Retina (tissue), 1 donor: ENCODE measurements at places on chromosomes 16 and 17.

DNA sequence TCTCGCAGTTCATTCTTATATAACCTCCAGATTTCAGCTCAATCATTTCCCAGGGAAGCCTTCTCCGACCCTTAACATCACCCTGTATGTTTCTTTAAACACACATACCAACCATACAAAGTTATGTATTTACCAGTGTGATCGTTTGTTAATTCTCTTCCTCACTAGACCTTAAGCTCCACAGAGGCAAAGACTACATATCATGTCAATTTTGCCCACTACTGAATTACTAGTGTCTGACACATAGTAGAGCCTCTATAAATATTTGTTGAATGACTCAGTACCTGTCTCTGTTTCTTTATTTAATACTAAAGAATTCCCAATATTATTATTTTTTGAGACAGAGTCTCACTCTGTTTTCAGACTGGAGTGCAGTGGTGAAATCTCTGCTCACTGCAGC, 137.2 kb downstream of the SHISA9 start:
- DNase-seq, result no peak

- no peak for DNase-seq
Observed at GRCh38 chr16:81994485-81994884, 16.8 kb downstream of the SDR42E1 start.

GRCh38 chr17:9517396-9517795, 58.2 kb downstream of the STX8 start:
- no peak for DNase-seq

- no peak for DNase-seq
Observed at GRCh38 chr16:85359147-85359822, 247.0 kb upstream of the CIBAR2 start.

DNA sequence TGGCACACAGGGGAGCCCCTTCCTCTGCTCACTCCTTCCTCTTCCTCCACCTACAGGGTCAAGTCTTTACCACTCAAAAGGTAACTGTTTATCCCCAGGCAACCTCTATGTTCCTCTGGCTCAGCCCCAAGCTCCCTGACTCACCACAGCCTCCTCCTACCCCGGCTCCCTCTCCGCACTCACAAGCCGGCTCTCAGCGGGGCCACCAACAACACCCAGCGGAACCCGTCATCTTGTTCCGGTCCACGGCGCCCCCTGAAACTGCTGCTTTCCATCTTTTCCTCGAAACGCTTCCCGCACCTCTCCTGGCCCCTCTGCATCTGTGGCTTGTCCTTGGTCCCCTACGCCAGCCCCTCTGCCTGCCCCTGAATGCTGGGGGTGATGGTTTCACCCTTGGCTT, 58.4 kb downstream of the NXN start:
- DNase-seq, result no peak

- peak; percentile 55 for DNase-seq
Observed at GRCh38 chr17:73533781-73534180, 110.5 kb downstream of the SDK2 start.

DNA sequence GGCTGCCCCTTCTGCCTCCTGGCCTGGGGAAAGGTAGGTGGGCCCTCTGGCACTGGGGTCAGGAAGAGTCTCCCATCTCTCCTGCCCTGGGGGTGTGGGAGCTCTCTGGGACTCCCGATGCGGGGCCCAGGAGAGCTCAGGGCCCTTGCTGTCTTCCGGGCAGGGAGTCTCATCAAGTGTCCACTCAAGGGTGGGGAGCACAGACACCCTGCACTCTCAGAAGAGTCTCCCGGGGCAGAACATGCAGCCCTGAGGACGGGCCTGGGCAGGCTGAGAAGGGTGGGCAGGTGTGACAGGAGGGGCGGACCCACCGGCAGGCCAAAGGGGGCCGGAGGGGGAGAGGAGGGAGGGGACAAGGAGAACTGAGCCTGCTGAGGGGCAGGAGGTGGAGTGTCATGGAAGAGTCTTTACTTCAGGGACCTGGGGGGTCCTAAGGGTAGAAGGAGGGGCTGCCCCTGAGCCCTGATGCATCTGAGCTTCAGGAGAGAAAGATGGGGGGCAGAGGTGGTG, 8.4 kb upstream of the PKMYT1 start:
- DNase-seq, result no peak

- DNase-seq, result no peak
Observed at GRCh38 chr16:84774810-84775209, 45.0 kb upstream of the CRISPLD2 start.
